Calu3 (cell line): ENCODE measurements at places on chromosomes 3 and 15.

- DNase-seq, result no peak
Measured at GRCh38 chr3:147391781-147392624, 14.3 kb downstream of the ZIC4 start.

- no peak for DNase-seq
Measured at GRCh38 chr15:101543431-101543830, 53.9 kb upstream of the PCSK6 start.

GRCh38 chr3:127821394-127821793 lies 921 bp downstream of the MGLL start:
- DNase-seq, result no peak

DNA sequence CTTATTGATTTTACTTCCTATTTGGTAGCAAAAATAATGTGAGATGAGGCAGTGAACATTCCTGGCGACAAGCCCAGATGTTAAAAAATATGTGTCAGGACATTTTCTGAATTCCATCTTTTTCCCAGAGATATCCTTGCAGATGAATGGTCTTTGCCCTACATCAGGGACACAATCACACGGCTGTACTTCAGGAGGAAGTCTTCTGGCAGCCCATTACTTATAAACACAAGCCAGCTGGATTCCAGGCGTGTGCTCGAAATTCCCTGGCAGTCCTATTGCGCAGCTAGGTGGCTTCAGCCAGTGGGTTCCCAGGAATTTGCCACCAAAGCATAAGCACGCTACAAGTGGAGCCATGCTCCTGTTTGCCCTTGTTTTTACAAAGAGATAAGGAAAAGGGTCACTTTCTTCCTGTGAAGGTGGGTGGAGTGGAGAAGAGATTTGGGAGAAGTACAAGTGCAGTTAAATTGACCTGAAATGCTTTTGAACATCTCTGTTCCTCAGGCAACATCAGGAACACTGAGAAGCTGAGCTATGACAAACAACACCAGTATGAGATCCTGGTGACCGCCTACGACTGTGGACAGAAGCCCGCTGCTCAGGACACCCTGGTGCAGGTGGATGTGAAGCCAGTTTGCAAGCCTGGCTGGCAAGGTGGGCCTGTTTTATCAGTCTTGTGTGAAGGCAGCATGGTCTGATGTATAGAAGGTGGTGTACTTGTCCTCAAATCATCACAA lies 257.1 kb upstream of the TRIM42 start:
- DNase-seq, result peak; percentile 25

DNA sequence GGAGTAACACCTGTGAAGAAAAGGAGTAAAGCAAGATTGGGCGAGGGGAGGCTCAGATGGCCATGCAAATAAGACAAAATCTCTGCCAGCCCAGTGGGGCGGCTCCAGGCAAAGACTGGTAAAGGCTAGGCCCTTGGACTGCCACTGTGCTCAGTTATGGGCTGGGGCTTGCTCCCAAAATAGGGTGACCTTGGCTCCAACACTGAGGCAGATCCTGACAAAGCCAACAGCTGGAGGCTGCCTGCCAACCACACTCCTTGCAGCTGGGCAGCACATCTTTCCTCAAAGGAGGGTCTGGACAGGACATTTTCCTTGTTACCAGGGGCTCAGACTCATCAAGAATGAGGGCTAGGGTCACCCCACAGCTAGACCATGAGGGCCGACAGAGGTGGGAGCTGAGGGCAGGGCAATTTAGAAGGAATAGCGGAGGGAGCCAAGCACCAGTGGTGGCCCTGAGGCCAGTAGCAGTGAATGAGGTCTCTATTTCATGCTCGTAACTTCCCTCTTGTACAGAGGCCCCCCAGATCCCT lies 86.1 kb downstream of the CHRD start:
- no peak for DNase-seq

GRCh38 chr3:127700406-127700805 lies 27.7 kb downstream of the ABTB1 start:
- DNase-seq, result no peak

DNA sequence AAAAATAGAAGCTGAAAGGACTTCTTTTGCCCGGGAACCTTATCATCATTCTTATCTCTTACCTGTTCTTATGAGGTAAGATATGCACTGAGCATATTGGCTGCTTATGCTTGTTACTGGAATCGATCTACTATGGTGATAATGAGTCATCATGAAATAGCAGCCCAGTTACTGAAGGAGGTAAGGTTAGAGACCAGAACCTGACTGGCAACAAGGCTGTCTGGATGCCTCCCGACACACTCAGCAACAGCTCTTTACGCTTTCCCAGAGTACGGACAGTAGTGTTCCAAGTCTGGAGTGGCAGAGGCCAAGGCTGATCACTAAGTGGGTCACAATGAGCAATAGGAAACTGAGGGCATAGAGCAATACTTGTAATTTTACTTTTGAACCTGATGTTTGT lies 314.1 kb downstream of the NLGN1 start:
- peak; percentile 71 for DNase-seq

DNA sequence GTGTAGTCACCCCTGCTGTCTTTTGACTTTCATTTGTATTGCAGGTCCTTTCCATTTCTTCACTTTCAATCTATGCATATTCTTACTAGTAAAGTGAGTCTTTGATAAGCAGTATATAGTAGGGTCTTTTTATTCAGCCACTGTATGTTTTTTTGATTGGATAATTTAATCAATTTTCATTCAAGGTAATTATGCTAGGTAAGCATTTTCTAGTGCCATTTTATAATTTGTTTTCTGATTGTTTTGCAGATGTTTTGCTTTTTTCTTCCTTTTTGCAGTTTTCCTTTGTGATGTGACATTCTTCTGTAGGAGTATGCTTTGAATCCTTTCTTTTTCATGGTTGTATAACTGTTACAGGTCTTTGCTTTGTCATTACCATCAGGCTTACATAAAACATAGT lies 504.3 kb upstream of the GBE1 start:
- DNase-seq, result no peak

DNA sequence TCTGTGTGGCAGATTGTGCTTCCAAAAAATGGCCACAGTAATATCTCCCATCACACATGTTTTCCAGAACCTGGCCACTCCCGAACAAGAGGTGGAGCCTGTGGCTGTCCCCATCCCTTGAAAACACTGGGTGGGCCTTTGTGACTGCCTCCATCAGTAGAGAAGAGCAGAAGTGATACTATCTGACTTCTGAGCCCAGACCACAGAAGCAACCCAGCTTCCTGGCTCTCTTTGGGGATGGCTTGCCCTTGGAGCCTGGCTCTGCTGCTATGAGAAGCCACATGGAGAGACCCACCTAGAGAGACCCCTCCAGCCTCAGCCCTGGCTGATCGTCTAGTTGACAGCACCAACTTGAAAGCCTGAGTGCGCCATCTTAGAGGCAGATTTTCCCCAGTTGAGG lies 39.8 kb upstream of the CMTM8 start:
- DNase-seq, result no peak

- DNase-seq, result no peak
Measured at GRCh38 chr15:39181056-39181747, 399.7 kb upstream of the THBS1 start.

- DNase-seq, result peak; percentile 41
Measured at GRCh38 chr3:87002346-87002745, 11.4 kb upstream of the VGLL3 start.

DNA sequence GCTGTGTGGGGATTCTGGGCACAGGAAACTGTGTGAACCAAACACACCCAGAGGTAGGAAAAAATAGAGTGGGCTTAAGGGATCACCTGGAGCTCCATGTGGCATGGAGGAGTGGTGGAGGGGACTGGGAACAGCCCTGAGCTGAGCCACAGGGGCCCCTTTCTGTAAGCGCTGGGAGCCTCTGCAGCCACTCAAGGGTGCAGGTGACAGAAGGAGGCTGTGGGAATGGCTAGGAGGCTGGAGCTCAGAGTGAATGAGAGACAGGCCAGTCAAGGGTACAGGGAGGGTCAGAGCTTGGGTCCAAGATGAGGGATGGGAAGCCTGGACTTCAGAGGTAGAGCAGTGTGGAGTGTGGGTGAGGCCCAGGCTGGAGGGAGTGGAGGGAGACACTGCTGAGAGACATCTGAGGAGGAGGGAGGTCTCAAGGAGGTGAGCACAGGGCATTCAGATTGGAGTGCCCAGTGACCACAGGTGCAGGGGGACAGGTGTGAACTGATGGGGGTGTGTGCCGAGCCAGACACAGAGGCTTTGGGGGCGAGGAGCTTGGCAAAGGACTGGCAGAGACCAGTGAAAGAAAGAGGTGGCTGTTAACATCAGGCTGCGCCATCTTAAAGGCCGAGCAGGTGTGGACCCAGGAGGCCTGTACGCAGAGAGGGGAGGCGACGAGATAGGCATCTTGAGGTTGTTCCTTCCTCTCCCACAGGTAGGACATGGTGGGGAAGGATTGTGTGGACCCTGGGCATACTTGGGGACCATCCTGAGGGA lies 56.8 kb downstream of the FGD5 start:
- DNase-seq, result no peak

DNA sequence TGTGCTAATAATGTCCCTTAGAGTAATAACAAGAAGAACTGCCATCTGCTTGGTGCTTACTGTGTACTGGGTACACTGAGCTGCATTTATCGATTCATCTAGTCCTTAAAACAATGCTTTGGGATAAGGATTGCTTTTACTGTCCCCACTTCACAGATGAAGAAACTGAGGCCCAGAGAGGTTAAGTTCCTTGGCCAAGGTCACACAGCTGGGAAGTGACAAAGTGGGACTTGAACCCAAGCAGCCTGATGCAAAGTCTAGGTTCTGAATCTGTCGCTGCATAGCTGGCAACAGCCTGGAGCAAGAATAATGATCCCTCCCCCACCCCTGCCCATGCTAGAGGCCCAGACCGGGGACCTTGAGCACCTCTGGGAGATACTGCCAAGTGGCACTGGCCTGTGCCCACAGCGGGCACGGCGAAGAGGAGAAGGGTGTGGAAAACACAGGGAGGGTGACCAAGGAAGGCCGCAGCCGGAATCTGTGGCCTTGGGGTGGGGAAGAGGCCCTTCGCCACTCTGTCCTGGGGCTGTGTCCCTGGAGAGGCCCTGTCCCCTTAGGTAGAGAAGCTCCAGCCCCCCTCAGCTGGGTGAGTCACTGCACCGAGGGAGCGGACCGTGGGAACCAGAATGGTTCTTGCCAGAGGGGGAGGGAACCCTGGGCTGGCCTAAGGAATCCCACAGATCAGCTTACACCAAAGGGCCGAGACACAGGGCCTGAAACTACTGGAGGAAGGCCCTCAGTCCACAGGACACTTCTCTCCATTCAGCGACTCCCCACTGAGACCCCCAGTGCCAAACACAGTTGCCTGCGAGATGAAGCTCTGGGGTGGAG lies 3.5 kb downstream of the PLXND1 start:
- DNase-seq, result no peak

DNA sequence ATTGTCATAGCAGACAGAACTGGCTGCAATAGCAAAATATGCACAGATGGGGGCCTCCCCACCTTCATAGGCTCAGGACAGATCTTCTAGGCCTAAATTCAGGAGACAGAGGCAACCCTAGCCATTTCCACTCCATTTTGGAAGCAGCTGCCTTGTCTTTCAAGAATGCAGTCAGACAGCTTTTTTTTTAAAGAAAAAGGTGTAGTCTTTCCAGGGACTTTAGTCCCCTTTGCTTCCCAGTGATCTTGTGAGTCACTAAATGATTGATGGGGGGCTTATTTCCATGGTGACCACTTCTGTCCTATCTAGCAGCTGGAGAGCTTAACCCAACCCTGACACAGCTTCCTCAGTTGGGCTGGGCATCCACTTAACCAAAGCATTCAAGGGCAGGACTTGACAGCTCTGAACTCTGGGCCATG lies 165.9 kb downstream of the TPRG1 start:
- no peak for DNase-seq

DNA sequence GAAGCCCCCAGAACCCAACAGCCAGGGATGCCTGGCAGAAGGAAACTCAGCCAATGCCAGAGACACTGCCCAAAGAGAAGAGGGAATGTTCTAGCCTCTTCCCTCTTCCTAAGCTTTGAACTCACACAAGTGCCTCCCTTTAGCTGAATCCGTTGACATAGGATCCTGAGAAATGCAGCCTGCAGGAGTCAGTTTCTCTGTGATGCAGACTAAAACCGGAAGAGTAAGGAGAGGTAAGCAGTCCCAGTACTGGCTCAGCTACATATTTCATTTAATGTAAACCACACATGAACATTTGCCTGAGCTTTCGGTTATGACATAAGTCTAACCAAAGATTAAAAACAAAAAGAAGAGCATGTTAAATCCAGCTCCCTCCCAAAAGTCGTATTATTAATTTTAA lies 768.7 kb downstream of the TBL1XR1 start:
- no peak for DNase-seq

DNA sequence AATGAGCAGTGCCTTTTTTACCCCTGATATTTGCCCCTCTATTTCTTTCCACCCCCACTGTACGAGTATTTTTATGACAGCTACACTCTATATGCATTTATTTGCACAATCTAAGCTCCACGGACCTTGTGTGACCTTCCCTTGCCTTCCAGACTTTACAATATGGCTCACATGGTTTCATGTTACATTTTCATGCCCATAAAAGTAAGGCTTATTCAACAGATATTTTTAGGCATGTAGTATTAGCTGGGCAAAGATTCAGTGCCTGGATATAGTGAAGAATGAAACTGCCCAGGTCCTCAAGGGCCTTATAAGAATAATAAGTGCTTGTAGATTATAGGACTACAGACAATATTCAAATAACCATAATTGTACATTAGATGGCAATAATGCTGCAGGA lies 481.9 kb upstream of the CNTN4 start:
- DNase-seq, result no peak

DNA sequence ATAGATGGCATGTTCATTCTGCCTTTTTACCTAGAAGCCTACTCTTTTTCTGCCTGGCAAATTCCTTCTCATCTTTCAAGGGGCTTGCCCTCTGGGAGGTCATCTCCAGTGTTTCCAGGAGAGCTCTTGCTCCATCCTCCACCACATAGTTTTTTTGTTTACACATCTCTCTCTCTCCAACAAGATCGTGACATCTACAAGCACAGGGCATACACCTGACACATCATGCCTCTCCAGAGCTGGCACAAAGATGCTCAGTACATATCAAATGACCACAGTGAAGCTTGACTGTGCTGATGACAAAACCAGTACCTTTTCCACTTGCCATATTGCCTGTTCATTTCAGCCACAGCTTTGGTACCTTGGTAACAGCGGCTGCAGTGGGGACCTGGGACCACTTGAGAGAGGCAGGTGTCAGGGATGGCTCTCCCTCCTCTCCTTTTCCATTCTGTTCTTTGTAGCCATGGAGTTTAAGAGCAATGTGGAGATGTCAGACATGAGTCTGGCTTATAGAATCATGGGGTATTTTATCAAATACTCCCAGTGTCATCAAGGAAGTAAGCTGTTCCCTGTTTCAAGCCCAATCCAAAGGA lies 15.4 kb downstream of the ALPK3 start:
- no peak for DNase-seq
